ENCODE measurements at places on chromosomes 3 and 15.

DNA sequence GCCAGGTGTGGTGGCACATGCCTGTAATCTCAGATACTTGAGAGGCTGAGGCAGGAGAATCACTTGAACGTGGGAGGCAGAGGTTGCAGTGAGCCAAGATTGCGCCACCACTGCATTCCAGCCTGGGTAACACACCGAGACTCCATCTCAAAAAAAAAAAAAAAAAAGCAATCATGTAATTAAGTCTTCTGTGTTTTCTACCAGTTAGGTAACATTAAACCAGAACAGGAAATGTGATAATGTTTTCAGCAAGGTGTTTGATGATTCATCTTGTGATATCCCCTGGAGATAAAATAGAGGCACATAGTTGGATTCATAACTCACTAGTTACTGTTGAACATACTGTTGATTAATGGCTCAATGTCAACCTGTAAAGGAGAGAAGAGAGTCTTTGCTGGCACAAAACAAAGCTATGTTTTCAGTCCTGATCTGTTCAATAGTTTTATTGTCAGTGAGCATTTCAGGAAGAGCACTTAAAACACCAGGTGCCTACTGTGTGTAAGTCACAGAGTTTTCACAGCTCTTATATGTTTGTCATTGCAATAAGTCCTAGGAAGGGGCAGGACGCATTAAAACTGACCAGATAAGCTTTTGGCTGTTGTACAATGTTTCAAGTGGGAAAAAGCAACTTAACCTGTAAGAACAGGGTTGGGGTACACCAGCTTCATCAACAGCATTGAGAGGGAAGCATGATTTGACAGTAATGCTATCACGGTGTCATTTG is 19.5 kb downstream of the DNAJB11 start:
- DNase-seq, result no peak

DNA sequence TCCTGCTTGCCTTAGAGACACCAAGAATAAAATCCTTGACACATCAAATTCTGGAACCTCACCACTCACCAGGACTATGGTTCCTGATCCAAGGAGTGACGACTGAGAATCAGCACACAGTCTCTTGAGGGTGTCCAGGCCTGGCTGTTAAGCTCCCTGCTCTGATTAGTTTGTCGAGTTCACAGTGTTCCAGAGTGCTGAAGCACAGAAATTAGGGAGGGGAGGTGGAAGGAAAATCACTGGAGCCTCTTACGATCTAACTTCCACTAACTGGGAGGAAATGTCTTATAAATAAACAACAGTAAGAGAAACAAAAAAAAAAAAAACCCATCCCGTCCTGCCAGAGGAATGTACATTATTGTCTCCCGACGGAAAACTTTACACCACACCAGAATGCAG is 330.2 kb downstream of the TIGIT start:
- DNase-seq, result no peak

DNA sequence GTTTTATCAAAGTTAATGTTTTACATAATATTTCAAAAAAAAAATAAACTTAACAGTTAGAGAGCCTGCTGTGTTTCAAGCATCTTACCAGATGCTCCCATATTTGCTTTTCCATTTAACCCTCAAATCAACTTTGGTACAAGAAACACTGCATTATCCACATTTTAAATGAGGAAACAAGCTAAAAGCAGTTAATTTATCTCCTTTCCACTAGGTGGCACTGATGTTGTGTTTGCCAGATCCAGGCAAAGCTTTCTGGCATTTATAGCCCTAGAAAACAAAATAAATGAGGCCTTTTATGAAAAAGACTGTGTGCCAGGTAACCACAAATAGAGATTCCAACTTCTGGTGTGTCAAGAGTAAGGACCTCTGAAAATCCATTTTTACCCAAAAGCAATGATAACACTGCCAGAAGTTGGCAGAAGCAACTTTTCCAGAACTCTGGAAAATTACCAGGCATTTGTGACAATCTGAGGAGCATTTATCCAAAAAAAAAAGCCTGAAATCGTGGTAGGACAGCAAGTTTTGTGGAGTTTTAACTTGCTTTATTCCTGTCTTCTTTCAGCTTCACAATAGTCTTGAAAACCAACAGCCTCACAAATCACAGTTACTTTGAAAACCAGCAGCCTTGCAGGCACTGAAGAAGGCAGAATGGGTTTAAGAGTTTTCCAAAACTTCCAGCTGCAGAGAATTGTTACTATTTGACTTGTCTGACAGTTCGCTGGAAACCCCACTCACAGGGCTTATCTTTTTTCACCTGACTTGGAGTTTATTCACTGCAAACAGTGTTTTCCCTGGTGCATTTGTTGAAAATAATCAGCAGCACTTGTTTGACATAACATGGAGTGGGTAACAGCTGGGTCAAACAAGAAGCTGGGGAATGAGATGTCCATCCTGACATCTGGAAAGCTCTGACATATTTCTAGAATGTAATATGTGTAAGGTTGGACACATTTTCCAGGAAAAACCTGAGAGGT is 9.2 kb downstream of the FAM162A start:
- DNase-seq, result no peak

GRCh38 chr3:16816048-16816780 is 68.5 kb upstream of the PLCL2 start:
- no peak for DNase-seq

DNA sequence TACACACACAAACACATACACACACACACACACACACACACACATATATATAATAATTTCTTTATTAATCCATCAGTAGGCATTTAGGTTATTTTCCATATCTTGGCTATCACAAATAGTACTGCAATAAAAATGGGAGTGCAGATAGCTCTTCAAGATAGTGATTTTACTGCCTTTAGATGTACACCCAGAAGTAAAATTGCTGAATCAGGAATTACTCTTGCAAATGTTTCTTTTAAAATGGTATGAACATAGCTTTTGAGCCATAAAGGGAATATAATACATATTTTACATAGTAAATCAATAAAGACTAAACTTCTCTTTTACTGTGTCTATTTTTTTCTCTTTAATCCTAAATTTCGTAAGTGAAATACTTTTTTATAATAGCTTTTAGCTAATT is 1251.1 kb downstream of the ZPLD1 start:
- DNase-seq, result no peak

DNA sequence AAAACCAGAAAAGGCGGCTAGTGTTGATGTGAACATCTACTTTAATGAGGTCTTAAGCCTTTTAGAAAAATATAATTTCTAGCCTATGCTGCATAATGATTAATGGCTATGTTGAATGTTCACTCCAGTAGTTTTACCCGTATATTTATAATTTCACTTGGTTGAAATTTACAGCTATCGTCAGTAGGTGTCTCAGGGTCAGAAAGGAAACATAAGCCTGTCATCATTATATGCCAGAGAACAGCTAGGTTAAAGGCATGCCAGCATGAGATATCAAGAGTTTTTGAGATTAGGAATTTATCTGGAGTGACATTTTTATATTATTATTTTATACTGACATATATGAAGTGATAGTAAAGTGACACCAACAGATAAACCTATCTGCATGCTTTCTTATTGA is 904.1 kb downstream of the OTOL1 start:
- DNase-seq, result no peak

All from stimulated activated CD8-positive, alpha-beta memory T cell treated with anti-CD3 and anti-CD28 coated beads, Interleukin-4, amount 100 ng/mL, for 4 hours (primary cell).